AG09319 (cell line): ENCODE measurements at places on chromosomes 7 and 10.

- DNase-seq, result no peak
Observed at GRCh38 chr10:62671104-62671503, 133.4 kb upstream of the ADO start.

GRCh38 chr10:128556182-128557110 is 430.2 kb upstream of the MKI67 start:
- DNase-seq, result no peak

GRCh38 chr10:131431533-131431932 is 120.0 kb upstream of the TCERG1L start:
- no peak for DNase-seq

DNA sequence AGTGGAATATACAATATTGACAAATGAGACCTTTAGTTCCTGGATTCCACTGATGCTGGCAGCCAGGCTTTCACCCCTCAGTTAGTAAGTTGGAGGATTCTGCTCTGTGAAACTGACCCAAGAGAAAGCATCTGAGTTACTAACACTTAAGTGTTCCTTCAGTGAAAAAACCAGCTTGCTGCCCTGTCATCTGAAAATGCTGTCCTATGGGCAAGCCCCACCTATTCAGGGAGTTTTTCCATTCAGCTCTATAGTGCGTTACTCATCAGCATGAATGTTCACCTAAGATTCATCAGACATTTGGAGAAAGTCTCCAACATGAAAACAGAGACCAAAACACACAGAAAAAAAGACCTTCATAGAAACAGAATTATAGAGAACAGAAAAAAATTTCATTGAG is 37.9 kb downstream of the PRPF18 start:
- no peak for DNase-seq

DNA sequence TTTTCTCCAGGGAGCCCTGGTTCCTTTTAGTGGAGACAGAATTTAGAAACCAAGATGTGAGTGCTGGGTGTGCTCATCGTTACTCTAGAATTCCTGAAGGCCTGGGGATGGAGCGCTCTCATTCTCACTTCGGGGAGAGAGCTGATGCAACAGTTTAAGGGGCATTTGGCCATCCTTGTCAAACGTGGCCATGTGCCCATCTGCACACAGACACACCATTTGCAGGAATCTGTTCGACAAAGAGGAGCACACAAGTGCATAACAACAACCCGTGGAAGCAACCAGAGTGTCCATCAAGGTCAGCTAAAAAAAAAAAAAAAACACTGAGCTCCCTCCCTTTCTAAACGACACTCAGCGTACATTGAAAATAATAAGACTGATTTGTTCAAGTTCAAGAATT is 23.0 kb upstream of the RET start:
- no peak for DNase-seq

DNA sequence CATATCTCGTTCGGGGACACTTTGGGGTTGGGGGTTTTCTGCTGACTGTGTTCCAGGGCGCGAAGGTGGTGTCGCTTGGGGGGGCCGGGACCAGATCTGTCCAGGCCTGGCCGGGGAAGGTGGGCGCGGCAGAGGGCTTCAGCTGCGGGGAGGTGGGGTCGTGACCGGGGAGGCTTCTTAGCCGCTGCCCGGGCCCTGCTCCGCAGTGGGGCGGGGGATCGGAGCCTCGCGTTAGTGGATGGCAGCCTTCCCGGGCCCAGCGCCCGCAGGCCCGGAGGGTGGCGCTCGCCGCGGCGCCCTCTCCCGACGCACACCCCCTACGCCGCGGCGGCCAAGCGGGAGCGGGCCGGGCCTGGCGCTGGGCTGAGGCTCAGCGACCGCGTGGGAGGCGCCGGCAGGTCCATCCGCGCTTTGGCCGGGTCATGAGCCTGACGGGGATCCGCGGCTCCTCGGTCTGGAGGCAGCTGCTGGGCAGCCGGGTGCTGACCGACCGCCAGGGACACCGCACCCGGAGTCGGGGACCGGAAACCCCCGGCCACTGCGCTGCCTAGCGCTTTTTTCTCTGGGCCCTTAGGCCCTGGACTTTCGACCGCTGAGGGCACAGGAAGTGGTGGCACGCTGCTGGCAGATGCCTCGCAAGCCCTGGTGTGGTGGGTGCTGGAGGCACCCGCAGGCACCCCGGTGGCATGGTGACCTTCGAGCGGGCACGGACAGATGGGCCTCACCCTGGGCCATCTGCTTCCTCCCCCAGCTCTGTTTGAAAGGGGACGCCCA is 1.2 kb downstream of the AGAP3 start:
- no peak for DNase-seq
